CD4-positive, alpha-beta memory T cell (primary cell): ENCODE measurements at places on chromosomes 16 and 17. TPM values are rescaled to one million over a fixed set of nuclear protein-coding genes. Genes with fewer than 3 reads are reported as not detected.

GRCh38 chr16:64982581-64982980, 139.3 kb downstream of the CDH11 start:
- DNase-seq, result no peak

DNA sequence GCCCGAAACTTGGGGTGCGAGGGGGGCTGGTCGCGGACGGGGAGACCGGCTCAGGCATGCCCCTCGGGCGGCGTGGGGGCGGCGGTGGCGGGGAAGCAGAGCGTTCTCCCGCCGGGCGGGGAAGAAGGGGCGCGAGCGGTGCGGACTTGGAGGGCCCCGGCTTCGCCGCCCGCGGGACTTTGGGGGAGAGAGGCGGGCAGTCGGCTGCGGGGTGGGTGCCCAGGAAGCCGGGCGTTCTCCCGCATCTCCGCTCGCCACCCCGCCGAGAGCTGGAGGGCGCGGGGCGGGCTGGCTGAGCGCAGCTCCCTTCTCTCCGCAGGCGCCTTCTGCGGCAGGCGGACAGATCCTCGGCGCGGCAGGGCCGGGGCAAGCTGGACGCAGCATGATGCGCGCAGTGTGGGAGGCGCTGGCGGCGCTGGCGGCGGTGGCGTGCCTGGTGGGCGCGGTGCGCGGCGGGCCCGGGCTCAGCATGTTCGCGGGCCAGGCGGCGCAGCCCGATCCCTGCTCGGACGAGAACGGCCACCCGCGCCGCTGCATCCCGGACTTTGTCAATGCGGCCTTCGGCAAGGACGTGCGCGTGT, 772 bp downstream of the NTN1 start:
- DNase-seq, result no peak

- peak; percentile 64 for DNase-seq
These were observed 43.2 kb downstream of the C16orf82 start for GRCh38 chr16:27109666-27110523.

DNA sequence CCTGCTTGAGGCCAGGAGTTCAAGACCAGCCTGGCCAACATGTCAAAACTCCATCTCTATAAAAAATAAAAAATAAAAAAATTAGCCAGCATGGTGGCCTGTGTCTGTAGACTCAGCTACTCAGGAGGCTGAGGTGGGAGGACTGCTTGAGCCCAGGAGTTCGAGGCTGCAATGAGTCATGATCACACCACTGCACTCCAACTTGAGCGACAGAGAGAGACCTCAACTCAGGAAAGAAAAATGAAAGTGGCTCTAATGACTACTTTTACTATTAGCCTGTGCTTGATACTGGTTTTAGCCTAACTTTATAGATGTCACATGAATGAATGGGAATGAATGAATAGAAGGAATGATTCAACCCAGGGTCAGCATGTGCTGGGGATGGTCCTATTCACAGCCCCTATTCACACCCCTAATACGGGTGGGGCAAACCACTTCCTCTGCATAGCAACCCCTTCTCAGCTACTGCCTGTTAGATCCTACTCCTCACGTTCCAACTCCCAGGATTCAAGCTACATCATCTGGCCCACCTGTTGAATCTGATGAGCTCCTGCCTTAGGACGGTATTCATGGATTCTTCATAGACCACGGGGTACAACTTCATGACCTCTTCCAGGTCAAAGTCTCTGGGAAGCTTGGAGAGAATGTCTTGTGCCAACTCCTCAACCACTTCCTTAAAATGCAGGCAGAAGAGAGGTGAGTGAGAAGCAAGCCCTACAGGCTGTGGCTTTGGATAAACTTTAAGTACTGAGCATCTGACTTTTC, 40.5 kb downstream of the LYRM1 start:
- DNase-seq, result no peak

The MT1A gene
- not detected for total RNA-seq

- no peak for DNase-seq
These were observed 16.2 kb upstream of the ASGR2 start for GRCh38 chr17:7130621-7131422.

- no peak for DNase-seq
These were observed 9.0 kb upstream of the MRPS23 start for GRCh38 chr17:57858838-57859237.

- DNase-seq, result no peak
These were observed 314.9 kb downstream of the PMP22 start for GRCh38 chr17:14950216-14950615.

DNA sequence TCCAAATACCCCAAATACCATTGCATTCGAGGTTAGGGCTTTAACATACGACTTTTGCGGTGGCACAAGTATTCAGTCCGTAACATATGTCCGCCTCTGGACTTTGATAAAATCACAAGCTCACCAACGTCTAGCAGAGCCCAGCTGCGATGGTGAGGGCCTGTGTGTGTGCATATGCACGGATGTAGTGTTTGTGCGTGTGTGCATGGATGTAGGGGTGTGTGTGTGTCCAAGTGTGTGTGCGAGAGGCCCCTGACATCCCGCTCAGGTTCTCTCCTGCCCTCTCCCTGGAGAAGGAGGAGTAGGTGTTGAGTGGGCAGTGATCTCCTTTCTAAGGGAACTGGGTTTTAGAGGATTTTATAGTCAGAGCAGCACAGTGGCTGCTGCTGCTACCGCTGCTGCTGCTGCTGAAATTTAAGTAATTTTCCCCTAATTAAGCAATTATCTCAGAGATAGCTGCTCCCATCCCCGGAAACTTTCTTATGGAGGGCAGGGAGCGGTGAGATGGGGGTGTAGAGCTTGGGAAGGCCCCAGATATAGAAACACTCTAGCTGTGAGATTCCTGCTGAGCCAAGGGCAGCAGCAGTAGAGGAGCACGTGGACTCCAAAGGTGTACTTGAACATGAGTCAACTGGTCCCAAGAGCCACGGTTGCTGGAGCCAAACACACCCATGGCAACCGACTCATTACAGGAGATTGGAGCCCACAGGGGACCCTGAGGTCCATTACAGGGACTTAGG, 121.7 kb upstream of the SDK2 start:
- no peak for DNase-seq

DNA sequence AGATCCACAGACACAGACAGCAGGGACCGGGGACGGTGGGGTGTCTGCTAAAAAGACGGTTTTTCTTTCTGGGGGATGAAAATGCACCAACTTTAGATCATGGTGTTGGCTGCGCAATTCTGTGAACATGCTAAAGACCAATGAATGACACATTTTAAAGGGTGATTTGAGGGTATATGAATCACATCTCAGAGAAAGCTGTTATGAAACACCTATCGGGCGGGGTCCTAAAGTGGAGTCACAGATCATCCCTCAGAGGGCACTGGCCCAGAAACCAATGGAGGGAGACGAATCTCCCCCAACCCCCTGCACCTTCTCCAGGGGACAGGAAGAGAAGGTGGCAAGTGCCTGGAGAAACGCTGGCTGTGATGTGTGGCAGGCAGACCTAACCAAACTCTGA, 26.0 kb downstream of the KLHDC4 start:
- no peak for DNase-seq
